Gastrocnemius medialis (tissue), 4 donors: ENCODE measurements at places on chromosomes 12 and 14.
A peak's percentile ranks its signal among the peaks of the same experiment; 100 is the strongest.

GRCh38 chr12:55188974-55189556 lies 31.8 kb upstream of the OR10A7 start:
- no peak for DNase-seq

- no peak for DNase-seq
Observed at GRCh38 chr12:101951002-101951670, 73.8 kb downstream of the DRAM1 start.

- no peak for DNase-seq
Observed at GRCh38 chr12:131390412-131391334, 320.2 kb upstream of the SFSWAP start.

- DNase-seq = no peak
Observed at GRCh38 chr12:92467886-92468285, 234.9 kb upstream of the PLEKHG7 start.

DNA sequence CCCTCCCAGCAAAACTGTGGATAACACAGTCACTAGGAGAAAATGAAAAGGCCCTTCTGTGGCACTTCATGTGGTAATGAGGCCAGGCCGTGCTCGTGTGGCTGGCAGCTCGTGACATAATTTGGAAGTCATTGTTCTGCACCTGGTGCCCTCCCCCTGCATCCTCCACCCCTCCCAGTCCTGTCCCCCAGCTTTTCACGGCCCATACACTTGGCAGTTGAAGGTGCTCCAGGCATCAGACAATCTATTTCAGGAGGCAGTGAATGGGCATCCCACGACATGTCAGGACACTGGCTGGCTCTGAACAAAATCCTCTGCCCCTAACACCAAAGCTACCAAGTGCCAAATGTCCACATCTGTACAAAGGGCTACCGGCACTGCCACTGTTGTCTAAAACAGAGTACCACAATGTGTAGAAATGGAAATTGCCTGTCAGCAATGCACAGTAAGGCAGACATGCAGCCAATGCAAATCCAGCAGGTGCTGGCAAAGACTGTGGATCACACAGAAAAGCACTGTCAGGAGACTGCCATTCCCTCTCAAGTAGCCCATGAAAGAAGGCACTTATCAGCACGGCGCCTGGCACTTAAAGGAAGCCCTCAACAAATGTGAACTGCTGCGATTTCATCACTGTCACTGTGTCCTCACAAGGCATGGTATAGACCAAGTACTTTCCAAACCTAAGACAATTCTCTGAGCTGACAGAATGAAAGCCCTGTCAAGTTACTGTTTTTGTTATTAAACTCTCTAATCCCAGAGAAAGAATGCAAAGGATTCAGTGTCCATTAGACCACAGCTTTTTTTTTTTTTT lies 39.1 kb downstream of the CORO1C start:
- DNase-seq = peak; percentile 80

DNA sequence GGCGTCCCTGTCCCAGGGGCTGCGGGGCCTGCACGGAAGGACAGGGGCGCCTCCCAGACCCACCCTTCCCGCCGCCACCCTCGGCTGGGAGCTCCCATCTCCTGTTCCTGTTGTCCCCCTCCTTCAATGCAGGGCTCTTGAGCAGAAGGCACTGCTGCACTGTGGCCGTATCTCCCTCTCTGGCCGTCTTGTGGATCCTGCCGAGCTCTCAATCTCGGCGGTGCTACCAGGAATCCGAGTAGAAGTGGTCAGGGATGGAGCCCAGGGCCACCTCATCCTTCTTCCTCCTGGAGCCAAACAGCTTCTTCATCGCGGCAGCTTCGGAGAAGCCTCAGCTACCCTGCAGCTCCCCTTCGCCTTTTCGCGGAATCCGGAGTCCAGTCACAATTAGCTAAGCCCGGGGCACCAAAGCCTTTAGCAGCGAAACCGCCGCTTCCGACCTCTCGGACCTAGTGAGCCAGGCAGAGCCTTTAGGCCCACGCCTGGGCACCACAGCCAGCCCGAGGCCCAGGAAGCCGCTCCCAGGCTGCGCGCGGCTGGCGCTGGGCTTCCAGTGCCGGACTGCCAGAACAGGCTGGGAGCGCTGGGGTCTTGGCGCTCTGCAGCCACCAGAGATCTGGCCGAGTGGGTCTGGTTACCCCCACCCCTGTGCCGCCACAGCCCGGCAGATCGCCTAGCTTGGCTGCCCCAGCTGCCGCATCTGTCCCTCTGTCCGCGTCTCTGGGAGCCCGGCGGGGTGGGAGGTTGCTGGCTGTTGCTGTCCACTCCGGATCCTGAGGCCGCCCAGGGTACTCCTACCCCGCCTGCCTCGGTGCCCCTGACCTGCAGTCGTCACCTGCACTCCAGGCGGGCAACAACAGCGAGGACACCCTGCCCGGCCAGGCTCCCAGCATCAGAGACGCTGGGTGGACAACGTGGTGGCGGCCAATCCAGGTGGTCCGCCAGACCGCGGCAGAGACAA lies 69.1 kb downstream of the ASCL4 start:
- no peak for DNase-seq

DNA sequence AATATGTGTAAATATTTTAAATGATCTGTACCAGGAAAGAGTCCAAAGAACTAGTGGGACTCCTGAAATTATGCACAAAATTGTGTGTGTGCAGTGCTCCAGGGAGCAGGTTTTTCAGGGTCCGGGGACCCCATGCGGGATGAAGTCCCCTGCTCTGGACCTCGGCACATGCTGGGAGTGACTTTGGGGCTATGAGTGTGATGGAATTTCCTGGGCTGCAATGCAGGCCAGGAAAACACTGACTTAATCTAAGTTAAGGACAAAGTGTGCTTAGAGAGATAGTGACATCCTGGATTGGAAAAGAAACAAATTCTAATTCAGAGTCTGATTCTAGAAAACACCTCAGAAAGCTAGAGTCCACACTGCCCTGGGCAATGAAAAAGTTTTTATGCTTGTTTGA lies 6.2 kb upstream of the MYH6 start:
- DNase-seq = no peak

- DNase-seq = no peak
Observed at GRCh38 chr12:63090716-63091115, 60.3 kb downstream of the AVPR1A start.

GRCh38 chr14:101461891-101462290 lies 99.4 kb upstream of the DIO3 start:
- DNase-seq = no peak

GRCh38 chr12:65603438-65604351 lies 220.6 kb upstream of the HMGA2 start:
- DNase-seq = no peak

DNA sequence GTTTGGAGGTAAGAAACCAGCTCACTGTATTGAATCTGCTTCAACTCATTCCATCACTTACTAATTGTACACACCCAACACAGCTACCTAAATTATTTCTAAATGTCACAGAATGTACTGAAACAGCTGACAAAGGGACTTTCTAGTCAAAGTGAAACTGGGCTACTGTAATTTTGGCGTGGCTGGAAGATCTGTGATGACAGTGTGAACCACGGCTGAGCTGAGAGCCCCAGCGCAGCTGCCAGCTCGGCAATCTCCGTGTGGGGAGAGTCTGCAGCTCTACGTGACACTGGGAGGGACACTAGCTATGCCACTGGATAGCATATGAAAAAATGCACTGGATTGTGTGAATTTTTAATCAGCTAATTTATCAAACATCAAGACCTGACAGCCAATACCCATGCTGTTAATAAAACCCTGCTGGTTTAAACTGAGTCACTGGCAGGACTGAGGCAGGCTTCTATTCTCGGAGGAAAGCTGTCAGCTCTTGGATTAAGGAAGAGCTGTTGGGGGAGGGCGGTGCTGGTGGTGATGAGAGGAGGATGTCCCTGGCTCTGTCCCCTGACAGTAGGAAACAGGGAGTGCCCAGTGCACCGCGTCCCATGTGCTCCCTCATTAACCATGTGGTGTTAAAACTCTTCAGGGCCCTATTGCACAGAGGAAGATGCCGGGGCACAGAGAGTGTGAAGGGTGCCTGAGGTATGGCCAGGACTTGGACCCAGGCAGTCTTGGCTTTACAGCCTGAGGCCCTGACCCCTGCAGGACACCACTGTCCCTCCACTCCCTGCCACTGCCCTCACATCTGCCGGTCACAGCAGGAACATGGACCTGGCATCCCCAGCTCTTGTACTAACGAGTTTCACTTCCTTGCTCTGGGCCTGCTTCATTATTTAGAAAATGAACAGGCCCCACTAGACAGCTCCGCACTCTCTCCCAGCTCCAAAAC lies 13.3 kb downstream of the SLC15A4 start:
- peak; percentile 98 for DNase-seq

- DNase-seq = no peak
Observed at GRCh38 chr12:3931206-3931605, 58.0 kb upstream of the PARP11 start.

GRCh38 chr12:115771065-115771464 lies 506.4 kb downstream of the MED13L start:
- no peak for DNase-seq

DNA sequence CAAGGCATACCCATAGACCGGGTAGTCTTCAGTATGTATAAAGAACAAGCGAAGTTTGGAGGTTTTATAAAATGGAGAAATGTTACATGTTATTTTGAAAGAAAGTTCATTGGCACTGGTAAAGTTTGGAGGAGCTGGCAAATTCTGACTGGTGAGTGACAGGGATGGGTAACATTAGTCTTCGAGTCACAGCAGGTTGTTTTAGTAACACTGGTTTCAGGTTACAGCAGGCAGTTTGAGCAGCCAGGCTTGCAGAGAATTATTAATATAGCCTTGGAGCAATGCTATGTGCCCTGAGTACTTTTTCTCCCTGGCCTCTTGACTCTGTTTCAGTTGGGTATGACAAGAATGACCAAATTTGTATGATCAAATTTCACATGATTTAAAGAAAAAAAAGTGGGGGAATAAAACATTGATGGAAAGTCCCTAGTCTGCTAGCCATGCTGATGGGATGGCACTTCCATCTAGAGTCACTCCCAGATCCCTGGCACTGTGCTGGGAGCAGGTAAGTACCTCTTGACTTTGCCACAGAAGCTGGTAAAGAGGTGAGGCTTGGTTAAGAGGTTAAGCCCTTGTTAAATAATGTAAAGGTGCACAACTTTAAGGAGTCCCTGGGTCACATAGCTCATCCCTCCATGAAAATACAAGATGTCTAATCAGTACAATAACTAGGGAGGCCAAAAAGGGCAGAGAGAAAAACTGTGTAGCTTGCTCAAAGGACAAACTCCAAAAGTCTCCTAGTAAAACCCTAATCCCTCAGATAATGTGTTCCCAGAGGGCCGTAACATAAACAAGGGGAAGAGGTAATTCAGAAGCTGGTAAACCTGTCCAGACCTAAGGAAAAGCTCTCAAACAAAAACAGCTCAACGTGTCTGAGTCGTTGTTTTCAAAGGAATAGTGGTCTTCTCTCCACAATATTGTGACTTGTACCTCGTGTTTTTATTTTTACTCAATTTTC lies 12.7 kb upstream of the SVOP start:
- DNase-seq = peak; percentile 30

DNA sequence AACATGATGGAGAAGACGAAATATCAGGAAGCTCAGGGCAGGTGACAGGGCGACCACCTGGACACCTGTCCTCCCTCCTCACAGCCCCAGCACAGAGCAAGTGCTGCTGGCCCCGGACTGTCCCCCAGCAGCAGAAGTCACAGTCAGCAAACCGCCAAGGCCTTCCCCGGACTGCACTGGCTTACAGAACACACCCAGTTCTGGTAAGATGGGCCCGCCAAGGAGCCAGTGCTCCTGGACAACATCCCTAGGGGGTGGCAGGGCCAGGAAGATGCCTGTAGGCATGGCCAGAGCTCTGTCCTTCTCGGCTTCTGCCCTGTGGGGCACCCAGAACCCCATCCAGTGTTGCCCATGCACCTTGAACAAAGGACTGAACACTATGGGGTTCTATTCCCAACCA lies 77.9 kb downstream of the BCL11B start:
- no peak for DNase-seq

DNA sequence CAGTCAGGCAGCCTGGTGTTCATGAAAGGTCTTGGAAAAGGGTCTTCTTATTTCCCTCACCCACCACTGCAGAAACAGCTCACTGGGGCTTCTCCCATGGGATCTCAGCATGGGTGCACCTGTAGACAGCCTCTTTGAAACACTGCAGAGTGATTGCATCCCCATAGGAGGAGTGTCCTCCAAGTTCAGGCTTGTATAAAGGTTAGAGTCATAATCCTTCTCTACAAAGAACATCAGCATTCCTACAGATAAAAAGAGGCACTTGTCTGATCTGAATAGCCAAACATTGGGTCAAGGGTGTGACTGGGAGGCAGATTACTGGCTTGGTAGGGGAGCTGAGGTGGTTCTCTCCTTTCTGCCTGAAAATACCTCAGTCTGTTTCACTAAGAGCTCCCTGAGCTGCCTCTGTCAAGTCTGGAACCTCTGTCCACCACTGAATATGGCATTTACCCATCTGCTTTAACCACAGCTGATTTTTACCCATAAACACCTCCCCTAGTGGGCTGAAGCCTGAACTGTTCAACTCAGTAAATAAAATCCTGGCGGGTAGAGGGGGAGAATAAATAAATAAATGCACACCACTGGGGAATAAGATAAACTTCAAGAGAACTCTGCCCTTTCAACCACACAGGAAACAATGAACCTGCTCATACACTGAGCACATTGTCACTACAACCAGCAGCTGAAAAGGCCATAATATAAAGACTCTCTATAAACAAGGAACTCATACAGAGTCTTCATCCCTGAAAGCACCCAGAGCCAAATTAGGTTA lies 120.7 kb upstream of the SCAF11 start:
- DNase-seq = no peak

DNA sequence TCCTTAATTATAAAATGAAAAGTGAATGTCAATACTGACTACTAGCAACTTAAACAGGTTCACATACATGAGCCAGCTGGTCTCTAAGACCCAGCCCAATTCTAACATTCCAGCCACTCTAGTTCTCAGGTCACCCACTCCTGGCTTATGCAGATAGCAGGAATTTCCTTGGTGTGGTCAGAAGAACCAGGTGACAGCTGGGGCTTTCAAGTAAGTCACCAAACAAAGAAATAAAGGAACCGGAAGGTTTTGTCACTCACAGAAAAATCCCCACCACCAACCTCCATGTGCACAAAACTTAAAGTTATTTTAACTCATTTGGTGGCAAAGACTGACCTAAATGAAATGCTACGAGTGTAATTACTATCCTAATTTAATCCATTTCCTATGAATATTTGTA lies 129.6 kb upstream of the CDKN3 start:
- DNase-seq = no peak

DNA sequence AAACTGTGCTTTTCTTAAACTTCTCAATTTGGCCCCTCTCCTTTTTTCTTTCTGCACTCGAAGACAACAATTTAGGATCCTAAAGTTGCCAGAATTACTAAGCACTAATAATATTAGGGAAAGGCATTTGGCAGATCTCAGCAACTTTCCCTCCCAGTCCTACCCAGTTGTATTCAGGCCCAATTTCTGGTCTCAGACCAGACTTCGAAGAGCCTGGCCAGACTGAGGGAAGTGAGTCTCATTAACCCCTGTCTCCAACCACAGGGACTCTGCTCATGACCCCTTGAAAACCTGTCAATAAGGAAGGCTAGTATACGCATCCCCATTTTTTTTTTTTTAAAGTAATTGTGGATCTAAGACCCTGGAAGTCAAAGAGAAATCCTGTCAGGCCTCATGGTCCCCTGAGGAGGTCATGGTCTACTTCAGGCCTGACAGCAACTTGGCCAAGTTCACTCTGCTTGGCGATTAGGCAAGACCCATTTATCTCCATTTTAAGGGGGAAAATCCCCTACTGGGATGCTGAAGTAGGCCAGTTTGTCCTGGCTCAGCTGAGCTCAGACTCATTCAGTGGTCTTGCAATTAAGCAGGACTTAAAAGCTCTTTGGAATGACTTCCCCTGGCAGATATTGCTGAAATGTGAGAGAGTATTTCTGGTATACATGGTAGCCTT lies 521.0 kb downstream of the FUT8 start:
- DNase-seq = no peak

GRCh38 chr12:2653461-2653965 lies 141.3 kb upstream of the FKBP4 start:
- DNase-seq = no peak
